ENCODE measurements at places on chromosomes 1 and 21.

DNA sequence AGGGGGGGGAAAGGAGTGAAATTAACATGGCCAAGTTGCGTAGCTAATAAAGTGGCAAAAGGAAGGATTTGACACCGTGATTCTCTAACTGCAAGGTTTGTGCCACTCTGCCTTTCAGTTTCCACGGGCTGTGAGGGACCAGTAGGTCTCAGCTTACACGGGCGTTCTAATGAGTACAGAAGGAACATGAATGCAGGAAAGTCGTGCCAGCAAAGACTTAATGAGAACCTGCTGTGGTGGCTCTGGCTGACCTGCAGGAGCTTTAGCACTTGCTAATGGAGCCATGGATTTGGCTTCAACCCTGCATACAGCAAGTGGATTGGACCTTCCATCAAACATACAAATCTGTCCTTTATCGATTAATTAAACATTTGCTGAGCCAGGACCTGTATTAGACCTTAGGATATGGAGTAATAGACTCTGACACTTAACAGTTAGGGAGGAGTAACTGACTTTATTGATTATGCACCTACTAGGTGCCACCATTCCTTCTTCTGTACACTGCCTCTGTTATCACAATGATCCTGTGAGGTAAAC is 15.1 kb upstream of the PITHD1 start:
- DNase-seq = no peak

- no peak for DNase-seq
These were observed 33.0 kb upstream of the PDPN start for GRCh38 chr1:13550663-13551062.

DNA sequence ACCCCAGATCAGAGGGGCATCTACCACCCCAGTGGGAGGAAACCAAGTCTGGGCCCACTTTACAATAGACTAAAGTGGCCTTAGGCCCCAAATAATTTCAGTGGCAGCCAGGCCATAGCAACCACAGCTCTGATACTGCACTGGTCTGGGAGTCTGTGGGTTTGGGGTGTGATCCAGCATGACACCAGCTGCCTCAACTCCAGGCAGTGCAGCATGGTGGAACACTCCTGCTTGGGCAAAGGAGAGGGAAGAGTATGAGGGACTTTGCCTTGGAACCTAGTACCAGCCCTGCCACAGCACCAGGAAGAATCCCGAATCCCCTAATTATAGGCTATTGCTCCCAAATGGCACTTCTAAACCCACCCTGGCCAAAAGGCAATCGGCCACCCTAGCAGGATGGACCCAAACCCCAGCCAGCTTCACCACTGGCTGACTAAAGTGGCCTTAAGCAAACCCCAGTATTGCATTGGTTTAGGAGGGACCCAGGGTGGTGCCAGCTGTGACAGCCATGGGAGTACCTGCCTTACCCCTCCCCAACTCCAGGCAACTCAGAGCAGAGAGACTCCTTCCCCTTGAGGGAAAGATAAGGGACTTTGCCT is 47.1 kb downstream of the PACC1 start:
- no peak for DNase-seq

DNA sequence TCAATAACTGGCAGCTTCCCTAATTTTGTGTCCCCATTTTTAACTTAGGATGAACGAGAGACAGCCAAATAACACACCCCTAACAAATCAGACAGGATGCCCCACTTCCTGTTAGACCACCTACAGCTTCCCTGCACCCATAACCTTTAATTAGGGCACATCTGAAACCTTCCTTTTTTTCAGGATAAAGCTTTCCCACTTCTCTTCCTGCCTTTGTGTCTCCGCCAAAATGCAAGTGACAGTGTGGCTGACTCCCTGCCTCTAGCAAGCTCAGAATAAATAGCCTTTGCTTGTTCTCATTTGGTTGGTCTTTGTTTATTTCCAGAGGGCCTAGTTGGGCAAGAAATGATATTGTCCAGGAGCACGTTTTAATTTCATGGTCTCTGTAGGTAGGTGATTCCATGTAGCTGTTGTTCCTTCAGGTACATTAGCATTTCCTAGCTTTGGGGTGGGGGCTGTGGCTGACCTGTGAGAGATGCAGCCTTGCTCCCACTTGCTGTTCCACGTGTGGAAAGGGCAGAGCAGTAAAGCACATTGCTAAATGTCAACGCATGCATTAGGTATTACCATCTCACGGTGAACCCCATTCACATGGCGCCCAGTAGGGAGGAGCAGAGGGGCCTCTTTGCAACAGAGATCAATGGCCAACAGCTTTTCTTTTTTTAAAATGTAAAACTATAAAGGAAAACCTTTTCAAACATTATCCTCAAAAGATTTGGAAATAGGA is 154.9 kb downstream of the ST6GALNAC3 start:
- DNase-seq = no peak

DNA sequence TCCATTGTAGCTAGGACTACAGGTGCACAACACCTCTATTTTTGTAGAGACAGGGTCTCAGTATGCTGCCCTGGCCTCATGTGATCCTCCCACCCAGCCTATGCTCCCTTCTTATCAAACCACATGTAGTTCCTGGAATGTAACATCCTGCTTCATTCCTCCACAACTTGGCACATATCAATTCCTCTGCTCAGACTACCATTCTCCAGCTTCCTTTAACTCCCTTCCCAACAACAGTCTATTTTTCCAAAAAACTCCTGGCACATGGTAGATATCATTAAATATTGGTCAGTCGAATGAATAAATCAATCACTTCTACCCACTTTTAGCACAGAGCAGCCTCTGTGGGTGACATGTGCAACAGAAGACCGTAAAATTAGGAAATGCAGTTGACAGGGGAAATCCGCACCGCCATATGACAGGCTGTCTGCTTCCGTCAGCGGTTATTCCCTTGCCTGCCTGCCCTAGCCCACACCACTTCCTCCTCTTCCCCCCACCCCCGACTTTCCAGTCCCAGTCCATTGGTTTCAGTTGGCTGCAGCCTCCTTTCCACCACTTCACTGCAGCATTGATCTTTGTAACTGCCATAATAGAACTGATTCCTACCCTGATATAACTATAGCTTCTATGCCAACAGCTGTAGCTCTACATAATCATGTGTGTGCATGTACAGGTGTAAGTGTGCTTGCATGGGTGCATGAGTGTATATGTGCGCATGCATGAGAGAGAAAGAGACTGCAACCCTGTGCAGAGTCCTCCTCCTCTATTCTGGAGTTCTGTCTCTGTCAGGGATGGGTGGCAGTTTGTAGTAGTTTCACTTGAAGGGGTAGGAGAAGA is 6.8 kb upstream of the AKR1A1 start:
- DNase-seq = no peak

- DNase-seq = no peak
These were observed 9.3 kb downstream of the DRAXIN start for GRCh38 chr1:11700601-11701467.

DNA sequence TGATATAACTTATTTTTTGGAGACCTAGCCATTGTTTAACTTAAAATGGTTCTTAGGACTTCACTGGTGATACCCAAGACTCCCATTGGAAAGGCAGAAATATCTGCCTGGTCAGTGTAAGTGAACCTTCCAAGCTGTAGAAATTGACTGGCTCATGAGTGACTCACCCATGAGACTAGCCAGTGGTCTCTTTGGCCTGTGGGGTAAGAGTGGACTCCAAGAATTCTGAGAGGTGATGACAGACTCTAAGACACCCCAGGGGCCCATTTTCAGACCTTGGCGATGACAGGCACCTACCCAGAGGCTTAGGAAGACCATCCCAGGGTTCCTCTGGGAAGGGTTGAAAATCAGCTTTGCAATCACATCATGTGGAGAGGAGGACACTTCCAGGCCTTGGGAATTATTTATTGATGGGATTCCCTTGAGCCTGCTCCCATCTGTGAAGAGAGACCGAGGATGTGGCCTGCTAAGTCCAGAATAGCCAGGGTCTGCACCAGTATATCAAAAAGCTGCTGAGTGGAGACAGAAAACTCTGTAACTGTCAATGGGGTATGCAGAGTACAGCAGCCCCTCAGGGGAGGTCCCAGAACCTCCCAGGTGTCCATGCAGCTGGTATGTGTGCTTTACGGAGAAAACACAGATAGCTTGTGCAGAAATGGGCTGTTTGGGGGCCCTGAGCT is 78.9 kb downstream of the KAZN start:
- DNase-seq = no peak

DNA sequence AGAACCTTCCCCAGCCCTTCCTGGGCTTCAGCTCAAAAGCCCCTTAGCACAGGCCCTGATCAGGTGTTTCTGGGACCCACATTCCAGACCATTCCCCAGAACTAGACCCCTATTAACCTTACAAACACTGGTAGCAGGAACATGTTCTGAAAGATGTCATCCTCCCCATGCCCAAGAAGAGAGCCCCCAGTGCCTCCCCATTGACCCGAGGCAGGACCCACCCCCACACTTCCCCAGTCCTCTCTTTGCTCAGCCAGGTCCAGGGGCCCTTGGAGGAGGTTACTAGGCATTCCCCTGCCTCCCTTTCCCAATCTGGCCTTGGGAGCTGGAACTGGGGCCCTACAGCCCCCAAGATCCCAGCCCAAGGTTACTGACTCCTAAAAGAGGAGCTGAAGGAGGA is 38.9 kb upstream of the HMGB4 start:
- DNase-seq = no peak

DNA sequence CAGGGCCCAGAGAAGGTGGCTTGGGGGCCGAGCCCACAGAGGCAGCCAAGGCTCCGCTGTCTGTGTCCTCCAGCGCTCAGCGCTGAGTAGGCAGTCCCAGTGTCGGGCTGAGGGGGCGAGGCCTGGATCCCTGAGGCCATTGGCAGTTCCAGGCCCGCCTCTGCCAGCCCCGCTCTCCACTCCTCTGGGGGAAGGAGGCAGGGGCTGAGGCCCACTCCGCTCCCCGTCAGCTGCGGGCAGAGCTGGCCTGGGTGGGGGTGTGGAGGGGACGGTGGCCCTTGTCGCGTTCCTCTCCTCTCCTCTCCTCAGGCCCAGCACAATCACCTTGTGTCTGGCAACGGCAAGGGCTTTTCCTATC is 132.8 kb downstream of the CASZ1 start:
- no peak for DNase-seq

DNA sequence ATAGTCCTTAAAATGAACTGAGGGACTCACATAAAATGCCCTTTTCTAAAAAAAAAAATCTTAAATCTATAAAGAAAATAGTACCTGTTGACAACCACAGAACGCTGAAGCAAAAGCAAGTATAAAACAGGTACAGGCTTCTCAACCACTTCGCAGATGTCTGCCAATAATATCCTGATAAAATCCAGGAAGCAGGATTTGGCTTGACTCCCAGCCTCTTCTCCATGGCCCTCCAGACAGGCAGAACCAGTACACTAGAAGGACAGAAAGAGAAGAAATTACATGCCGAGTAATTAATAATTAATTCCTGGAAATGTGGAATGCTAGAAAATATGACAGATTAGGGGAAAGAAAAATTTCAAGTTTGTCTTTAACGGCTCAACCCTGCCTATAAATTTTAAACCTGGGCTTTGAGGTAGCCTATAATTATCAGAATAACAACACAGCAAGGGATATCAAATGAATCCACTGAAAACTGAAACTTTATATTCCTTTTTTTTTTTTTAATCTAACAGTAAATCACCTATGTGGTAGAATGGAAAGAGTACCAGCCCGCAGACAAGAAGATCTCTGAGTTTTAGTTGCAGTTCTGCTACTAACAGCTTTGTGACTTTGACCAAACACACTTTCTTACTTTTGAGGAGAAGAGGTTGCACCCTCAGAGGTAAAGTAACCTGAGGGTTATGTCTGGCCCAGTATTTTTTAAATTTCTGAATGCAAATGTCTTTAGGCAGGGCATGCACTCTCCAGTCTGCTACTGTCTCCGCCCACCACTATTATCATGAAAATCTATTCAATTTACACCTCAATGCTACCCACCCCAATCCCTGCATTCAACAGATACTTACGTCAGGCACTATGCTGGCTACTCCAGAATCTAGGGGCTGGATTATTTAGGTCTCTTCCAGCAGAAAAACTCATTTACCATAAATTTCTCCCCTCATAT is 2.7 kb downstream of the KIAA0319L start:
- DNase-seq = no peak

DNA sequence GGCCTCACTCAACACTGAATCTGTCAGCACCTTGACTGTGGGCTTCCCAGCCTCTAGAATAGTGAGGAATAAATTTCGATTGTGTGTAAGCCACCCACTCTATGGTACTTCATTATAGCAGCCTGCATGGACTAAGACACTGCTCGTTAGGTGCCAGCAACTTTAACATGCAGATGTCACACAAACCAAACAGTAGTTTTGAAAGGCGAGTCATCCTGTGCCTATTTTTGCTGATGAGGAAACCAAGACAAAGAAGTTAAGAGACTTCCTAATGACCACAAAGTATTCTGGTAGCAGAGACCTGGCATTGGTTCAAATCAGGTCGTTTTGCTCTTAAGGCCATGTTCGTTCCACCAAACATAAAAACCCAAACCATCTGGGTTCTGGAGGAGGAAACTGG is 42.9 kb downstream of the BATF3 start:
- DNase-seq = no peak

- DNase-seq = no peak
These were observed 44.7 kb downstream of the ABCG1 start for GRCh38 chr21:42263591-42264131.

DNA sequence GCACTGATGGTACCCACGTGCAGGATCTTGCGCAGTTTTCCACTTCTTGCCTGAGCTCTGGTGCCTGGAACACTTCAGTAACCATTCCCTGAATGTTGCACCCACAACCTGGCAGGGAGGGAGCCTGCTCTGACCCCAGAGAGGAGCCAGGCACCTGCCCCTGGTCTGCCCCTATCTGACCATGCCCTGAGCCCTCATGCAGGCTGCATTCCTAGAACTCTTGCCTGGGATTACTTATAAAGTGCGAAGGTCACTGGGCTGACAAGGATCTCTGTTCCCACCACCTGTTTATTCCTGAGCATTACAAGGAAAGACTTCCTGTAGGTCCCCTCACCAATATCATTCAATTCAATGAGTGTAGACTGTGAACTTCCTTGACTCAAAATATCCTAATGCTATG is 191.9 kb upstream of the FMN2 start:
- no peak for DNase-seq

GRCh38 chr1:85137660-85138059 is 63.2 kb downstream of the SYDE2 start:
- DNase-seq = no peak

GRCh38 chr1:182835806-182836205 is 3.3 kb upstream of the DHX9 start:
- no peak for DNase-seq

GRCh38 chr1:236280438-236281197 is 1.1 kb downstream of the ERO1B start:
- DNase-seq = no peak
